ENCODE measurements at places on chromosomes 3 and 15. TPM values are rescaled to one million over a fixed set of nuclear protein-coding genes. Genes with fewer than 3 reads are reported as not detected.

DNA sequence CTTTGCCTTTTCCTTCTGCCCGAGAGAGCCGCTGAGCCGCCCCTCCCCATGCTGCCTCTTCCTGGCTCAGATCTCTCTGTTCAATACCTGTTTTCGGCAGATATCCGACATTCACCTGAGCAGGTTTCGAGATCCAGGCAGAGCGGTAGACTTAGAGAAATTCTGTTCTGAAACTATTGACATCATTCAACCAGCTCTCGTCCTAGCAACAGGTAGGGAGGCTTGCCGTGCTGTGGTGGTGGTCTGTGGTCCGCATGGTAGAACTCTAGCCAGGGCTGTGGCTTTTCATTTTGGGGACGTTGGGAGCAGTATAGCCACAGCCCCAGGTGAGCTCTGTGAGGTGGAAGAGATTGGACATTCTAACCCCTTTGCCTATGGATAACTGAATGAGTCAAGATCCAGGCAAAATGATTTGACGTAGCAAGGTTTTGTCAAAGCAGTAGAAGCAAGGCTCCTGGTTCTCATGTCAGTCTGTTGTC lies 810 bp downstream of the TMEM62 start:
- DNase-seq, result peak; percentile 32

- no peak for DNase-seq
Observed at GRCh38 chr3:113495035-113495434, 19.9 kb downstream of the SPICE1 start.

GRCh38 chr3:13801361-13802204 lies 78.3 kb downstream of the WNT7A start:
- DNase-seq, result no peak

GRCh38 chr15:71791975-71792374 lies 18.4 kb upstream of the NR2E3 start:
- DNase-seq, result no peak

DNA sequence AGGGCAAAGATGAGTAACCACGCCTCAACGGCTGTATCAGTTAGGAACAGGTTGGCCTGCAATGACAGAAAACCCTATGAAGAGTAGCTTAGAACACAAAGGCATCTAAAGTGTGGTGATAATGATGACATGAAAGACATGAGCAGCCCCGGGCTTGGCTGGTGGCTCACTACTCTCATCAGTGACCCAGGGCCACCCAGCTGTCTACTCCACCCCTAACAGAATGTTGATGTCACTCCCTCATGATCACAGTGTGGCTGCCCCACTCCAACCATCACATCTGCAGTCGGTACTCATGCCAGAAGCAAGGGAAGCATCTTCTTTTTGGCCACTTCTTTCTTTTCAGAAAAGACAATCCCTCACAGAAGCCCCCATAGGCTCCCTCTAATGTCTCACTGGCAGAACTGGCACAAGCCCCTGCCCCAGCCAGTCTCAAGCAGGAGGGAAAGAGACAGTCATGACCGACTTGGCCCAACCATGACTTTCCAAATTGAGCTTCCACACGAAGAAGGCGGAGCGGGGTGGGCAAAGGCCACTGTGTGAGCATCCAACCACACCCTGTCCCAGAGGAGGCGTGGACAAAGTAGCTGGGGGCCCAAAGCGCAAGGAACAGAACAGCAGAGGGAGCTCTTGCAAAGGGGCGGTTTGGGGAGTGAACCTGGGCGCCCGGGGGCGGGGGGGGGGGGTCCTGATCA lies 72.0 kb upstream of the IQSEC1 start:
- DNase-seq, result no peak

DNA sequence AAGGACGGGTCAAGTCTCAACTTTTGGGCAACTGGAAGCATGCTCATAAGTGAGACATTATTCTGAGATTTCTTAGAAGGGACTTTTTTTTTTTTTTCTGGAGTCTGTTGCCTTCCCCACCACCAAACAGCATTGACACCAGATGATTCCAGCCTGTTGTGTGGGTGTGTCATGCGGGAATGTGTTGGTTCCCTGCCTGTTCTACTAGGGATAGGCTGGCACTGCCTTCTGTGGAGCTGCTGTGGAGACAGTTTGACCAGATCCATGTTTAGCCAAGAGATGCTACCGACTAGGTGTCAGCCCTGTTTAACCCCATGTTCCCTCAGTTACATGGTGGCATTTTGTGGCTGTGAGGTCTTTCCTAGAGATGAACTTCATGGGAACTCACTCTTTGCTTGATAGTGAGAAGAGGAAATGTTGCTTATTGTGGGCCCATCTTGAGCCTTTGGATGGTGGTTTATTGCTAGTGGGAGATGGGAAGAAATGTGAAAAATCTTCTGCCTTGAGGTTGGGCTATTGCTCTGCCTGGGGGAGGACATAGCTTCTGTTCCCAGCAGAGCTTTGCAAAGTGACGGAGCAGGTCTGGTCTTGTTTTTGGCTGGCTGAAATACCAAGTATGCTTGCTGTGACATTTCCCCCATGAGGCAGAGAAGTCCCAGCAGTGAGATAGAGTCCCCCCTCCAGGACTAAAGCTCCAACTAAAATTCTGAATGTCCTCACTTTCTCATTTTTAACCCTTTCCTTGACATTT lies 31.3 kb downstream of the TRAK1 start:
- no peak for DNase-seq

- DNase-seq, result no peak
Observed at GRCh38 chr3:99128725-99129505, 227.4 kb upstream of the DCBLD2 start.

GRCh38 chr15:36832774-36833463 lies 253.5 kb downstream of the CDIN1 start:
- DNase-seq, result no peak

- no peak for DNase-seq
Observed at GRCh38 chr3:34842706-34843480, 796.4 kb upstream of the ARPP21 start.

DNA sequence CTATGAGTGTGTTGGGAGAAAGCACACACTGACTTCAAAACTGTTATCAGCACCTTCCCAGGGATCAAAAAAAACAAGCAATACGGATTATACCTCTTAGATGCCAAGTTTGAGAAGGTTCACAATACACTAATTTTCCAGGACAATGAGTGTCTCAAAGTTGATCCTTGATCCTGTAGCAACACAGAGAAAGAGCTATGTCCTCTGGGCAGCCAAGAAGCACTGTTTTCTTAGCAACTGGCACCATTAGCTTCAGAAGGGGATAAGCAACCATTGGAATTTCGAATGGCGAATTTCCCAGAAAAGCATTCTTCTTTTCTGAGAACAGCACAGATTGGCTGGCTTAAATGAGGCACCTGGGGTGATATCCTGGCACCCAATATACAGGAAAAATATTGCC lies 270.3 kb upstream of the RORA start:
- no peak for DNase-seq

GRCh38 chr3:151425627-151426340 lies 35.1 kb downstream of the IGSF10 start:
- DNase-seq, result no peak

DNA sequence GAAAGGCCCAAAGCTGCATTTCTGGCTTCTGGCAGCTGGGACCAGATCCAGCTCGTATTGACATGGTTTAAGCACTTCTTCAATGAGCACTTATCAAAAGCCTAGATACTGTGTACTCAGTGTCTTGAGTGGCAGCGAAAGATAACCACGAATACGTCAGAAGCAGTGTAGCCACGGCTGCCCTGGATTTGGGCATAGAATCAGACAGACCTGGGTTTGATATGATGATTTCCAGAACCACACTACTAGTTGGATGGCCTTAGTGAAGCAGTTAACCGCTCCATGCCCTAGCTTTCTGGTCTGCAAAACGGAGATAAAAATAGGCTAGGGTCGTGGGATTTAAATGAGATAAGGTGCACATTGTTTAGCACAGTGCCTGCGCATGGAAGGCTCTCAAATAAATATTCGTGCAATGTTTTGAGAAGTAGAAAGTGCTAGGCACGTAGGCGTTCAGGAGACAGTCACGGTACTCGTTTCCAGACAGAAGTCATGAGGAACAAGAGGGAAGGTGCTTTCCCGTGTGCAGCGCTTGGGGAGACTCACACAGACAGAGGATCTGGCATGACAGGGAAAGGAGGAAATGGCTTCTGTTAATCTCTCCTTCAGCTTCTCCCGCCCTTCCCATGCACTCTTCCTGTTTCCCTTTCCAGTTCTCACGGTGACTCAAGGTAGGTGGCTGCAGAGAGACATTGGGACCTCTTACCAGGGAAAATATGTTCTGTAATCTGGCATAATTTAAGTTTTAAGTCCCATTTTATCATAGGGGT lies 70.3 kb downstream of the CCNL1 start:
- DNase-seq, result no peak

- no peak for DNase-seq
Observed at GRCh38 chr3:148873270-148873927, 8.3 kb downstream of the CPA3 start.

DNA sequence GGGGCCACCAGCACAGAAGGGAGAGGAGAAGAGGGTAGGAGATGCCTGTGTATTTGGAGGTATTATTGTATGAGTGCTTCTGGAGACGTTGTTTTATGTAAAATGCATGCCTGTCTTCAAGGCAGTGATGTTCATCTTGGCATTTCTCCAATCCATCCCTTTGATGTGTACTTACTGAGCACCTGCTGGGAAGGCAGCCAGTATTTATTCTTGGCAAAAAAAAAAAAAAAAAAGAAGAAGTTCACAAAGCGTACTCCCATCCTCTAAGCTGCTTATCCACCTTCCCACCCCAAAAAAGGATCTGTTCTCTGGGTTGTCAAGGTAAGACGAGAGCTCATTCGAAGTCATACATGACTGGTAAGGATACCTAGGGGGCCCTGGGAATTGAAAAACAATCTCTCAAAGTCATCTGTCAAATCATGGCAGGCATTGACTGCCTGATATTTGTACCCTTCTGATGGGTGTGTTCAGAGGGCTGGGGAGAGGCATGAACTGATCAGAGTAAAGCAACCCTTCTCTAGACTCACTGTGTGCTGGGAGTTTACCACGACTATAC lies 30.0 kb upstream of the SLC6A1 start:
- no peak for DNase-seq

The CNTN3 gene
- total RNA-seq, result 3.8 TPM

The TMEM45A gene
- 3.4 TPM for total RNA-seq

The PPP1R14D gene
- total RNA-seq, result not detected

The LYZL4 gene
- total RNA-seq, result not detected

The IGSF11 gene
- total RNA-seq, result 1.3 TPM

The SPSB4 gene
- 0.57 TPM for total RNA-seq

The CD80 gene
- 1.2 TPM for total RNA-seq

The CHST2 gene
- 6.0 TPM for total RNA-seq

All from kidney (tissue), 22 donors.